ENCODE measurements at places on chromosomes 1 and 21.

DNA sequence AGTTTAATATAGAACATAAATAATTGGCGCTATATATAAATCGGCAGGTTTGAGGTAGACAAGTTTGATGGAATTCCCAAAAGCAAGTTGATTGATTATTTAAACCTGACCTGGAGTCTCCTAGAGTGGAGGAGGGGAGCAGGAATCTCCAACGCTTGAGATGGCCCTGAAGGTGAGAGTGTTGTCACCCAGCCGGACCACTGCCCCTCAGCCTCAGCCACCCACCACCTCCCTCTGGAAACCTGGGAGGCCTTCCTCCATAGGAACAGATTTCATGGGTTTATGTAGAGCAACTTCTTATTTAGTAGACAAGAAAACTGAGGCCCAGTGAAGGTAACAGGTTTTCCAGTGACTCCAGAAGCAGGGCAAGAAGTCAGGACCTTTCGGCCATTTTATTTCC lies 389.5 kb downstream of the KIF26B start:
- no peak for DNase-seq

DNA sequence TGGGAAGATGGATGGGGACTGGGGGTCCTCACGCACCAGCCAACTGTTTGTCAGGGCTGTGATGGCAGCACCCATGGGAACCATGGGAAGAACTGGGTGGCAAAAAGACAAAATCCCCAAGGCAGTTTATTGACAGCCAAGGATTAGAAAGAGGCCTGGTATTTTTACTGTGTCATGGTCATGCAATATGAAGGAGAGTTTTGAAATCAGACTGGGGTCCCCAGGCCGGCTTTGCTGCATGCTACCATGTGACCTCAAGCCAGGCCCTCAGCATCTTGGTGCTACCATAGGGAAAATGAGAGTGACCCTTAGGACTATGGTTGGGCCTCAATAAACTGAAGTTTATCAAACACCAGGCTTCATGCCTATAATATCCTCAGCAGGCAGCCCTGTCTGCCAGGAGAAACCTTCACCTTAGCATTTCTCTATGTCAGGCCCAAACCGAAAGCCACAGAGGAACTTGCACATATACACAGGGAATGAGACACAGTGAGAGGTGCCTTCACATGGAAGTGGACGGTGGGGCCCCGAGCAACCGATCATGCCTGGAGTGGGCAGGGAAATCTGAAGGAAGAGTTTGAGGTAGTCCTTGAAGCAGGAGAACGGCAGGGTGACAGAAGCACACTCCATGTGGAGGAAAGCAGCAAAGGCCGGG lies 203.2 kb downstream of the HIVEP3 start:
- DNase-seq: no peak

- DNase-seq: no peak
Observed at GRCh38 chr1:175191659-175192058, 917 bp downstream of the KIAA0040 start.

DNA sequence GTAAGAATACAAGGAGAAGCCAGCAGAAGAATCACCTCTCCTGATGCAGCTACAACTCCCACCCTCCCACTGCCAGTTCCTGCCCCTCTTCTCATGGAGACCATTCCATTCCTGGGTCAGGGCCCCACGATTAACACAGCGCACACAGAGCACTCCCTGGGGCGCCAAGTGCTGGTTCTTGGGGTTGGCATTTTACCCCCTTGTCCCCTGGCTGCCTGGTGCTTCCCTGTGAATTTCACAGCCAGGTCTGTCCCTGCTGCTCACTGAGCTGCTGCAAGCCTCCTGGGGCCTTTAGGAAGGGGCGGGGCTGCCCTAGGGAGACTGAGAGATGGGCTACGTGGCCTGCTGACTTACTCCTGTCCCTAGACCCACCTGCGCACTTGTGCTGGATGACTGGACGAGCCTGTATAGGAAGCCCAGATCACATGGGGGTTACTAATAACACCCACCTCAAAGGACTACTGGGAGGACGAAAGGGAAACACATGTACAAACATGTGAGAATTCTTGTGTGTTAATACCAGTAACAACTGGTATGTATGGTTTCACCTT lies 4.8 kb downstream of the ZNF672 start:
- DNase-seq: no peak

DNA sequence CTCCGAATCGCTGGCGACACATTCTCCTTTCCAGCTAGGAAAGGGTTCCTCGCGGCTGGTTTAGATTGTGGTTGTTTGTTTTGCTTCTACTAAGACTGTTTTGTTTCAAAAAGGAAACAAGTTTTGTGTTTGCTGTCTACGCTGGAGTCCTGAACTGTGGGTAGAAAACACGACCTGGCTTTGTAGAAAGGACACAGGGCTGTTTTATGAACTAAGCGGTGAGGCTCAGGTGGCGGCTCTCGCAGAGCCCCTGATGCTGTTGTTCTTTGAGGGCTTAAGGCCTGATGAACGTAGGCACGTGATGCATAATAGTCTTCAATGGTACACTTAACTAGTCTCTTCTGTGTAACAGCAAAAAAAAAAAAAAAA lies 27.0 kb upstream of the FHAD1 start:
- DNase-seq: no peak

DNA sequence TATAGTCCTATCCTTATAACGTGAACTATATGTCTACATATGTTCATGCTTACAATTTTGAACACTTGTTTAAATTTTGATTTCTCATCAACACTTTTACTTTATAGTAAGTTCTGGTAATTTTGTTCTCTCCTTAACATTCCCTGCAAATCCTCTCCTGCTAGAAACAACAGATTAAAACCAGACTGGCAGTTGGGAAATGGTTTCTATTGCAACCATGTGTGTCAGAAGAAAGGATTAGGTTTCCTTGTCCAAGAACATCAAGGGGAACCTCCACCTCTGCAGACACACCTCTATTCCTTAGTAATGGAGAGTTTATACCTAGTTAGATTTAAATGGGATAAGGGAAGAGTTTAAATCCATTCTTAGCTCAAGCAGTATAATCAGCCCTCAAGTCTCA lies 3.3 kb upstream of the WARS2 start:
- DNase-seq: no peak

DNA sequence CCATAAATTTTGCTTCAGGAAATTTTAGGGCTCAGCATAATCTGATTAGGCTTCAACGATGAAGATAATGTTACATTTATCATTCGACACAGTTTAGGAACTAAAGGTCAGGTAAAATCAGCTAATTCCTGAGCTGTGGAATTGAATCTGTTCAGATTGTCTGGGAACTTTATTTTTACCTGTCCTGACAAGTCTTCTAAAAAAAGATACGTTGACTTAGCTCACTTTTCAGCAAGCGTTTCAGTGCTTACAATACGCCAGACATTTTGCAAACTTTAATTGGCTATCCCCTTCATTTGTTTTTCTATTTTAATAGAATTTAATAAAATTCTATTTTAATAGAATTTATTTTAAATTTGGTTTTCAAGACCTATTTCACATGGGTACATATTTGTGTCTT lies 57.8 kb downstream of the POU2F1 start:
- no peak for DNase-seq

- no peak for DNase-seq
Observed at GRCh38 chr1:64864018-64864940, 102.1 kb downstream of the JAK1 start.

DNA sequence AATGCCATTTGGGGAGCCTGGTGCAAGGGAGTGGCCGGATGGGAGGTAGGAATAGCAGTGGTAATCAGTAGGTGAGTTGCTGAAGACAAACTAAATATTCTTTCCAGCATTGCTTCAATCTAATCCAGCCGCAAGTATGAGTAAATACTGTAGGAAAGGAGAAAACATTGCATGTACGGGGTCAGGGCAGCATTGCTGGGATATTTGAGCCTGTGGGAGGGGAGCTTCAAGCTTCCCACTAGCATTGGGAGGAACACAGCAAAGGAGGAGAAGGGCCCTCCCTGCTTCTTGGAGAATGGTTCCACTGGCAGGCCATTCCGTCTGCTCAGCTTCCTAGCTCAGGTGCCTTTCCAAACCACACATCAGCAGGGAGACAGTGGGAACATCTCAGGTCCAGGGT lies 15.2 kb downstream of the CAPN2 start:
- no peak for DNase-seq

DNA sequence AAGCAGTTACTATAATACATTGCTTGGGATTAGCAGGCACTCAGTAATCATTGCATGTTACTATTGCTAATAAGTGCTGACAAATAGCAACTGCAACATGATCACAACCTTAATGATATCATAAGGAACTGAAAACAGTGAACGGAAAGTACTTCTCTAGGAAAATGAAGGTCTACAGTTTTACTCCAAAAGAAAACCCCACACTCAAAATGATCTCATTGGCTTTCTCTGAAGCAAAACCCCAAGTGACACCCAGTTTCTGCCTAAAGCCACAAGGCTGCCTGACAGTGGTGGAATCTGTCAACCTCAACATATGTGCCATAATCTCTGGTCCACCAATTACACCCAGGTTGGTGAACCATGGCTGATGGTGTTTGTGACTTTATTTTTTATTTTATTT lies 137.6 kb downstream of the PTGER3 start:
- no peak for DNase-seq

DNA sequence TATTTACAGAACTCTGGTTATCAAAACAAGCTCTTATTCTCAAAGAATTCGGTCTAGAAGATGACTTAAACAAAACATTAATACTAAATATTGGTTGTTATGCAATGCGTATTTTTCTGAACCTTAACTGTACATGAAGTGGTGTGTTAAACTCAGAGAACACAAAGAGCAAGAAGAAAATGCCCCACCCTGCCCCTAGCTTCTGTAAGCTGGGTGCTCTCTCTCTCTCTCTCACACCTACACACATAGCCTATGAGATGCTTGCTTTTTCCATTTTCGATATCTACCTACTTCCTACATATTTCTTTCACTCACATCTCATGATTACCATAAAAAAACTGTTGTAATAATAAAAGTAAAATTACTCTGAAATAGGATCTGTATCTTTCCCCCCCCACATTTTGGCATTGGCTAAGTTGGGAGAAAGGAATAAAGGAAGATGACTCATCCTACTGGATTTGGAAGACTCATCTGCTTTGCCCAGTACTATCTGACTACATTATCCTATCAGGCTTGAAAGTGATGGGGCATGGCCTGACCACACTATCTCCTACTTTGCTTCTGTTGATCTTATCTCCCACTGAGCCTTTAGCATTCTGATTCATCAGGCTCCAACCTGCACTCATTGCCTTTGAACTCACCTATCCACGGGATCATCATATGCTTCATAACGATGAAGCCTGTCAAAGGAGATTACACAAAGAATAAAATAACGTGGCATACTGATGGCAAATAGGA lies 2.9 kb downstream of the CRYZ start:
- no peak for DNase-seq

GRCh38 chr1:151049458-151049857 lies 1.9 kb downstream of the C1orf56 start:
- no peak for DNase-seq

- no peak for DNase-seq
Observed at GRCh38 chr1:235984041-235984825, 80.7 kb downstream of the NID1 start.

DNA sequence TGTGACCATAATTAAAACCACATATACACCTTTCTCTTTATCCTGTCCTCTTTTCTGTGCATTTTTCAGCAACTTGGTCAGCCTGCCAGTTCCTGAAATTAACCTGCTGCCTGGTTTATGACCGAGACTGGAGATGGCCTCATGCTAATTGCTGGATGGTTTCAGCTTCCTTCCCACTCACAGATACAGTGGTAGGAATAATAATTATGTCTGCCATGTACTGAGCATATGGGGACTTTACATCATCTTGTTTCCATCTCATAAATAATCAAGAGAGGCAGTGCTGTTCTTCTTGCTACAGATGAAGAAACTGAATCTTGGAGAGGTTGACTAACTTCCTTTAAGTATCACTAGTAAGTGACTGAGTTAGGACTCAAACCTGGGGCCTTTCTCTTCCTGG lies 148.2 kb downstream of the NOS1AP start:
- DNase-seq: no peak

DNA sequence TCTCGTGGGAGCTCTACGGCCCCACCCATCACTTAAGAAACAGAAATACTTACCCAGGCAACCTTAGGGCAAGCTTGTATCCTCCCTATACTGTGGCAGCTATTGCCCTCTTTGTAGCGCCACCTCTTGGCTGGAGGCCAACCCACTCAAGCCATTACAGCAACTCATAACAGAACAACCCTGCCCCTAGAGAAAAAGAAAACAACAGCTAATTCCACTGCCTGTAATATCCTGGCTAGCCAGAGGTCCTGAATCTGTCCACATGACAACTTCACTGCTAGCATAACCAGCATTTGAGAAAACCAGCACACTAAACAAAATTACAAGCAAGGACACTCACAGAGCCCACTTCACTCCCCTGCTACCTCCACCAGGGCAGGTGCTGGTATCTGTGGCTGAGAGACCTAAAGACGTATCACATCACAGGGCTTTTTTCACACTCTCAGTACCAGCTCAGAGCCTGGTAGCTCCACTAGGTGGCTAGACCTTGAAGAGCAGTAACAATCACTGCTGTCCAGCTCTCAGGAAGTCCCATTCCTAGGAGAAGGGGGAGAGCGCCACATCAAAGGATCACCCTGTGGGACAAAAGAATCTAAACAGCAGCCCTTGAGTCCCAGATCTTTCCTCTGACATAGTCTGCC lies 14.5 kb upstream of the MX1 start:
- no peak for DNase-seq

DNA sequence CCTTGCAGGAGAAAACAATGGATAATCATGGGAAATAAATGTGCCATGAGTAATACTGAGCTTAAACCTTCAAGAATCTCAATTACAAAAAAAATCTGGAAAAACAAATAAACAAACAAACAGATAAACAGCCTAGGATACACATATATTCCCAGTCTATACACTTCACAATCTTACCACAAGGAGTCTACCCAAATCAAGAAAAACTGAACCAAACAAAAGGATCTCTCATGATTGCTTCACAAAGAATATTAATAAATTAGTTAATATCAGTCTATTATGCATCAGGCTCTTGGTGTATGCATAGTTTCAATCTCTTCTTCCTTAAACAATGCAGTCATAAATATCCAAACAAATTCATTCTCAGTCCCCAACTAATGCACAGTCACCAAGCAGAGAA lies 3.2 kb upstream of the ESRRG start:
- no peak for DNase-seq
